ENCODE measurements at places on chromosomes 1 and 21. TPM values are rescaled to one million over a fixed set of nuclear protein-coding genes. Genes with fewer than 3 reads are reported as not detected.

The NCAM2 gene
- total RNA-seq: 4.5 TPM

The HSPG2 gene
- total RNA-seq: 149 TPM

The GNAT2 gene
- 0.13 TPM for total RNA-seq

The RBBP4 gene
- total RNA-seq: 97.2 TPM

The MCOLN2 gene
- total RNA-seq: 0.18 TPM

The LCE6A gene
- not detected for total RNA-seq

The TSTD1 gene
- 28.8 TPM for total RNA-seq

The ERG gene
- 14.2 TPM for total RNA-seq

The RORC gene
- 8.6 TPM for total RNA-seq

The CFHR1 gene
- total RNA-seq: 0.53 TPM

The CSRP1 gene
- 42.0 TPM for total RNA-seq

The KCNA3 gene
- 0.27 TPM for total RNA-seq

The SMYD3 gene
- 13.9 TPM for total RNA-seq

The LYPD8 gene
- not detected for total RNA-seq

The GSTM5 gene
- total RNA-seq: 19.4 TPM

The LRRC71 gene
- total RNA-seq: 0.53 TPM

The ADAM30 gene
- total RNA-seq: not detected

The PKLR gene
- total RNA-seq: 0.04 TPM

The CD101 gene
- total RNA-seq: 3.5 TPM

The DIRAS3 gene
- total RNA-seq: 3.5 TPM

The FAM229A gene
- 5.3 TPM for total RNA-seq

The WNT9A gene
- 4.6 TPM for total RNA-seq

The ZNF326 gene
- 6.6 TPM for total RNA-seq

The PTCH2 gene
- total RNA-seq: 2.7 TPM

The PLPPR5 gene
- 1.5 TPM for total RNA-seq

The PDC gene
- total RNA-seq: not detected

The DENND2D gene
- total RNA-seq: 2.5 TPM

The WNT3A gene
- total RNA-seq: not detected

The GJA8 gene
- not detected for total RNA-seq

The RPS27 gene
- total RNA-seq: 7,680 TPM

The GJA9 gene
- not detected for total RNA-seq

The KMO gene
- total RNA-seq: 0.27 TPM
